NCI-H2081 (cell line): ENCODE measurements at places on chromosomes 2 and 18.
A peak's percentile ranks its signal among the peaks of the same experiment; 100 is the strongest.

- no peak for DNase-seq
Measured at GRCh38 chr18:49250816-49251388, 209.5 kb downstream of the DYM start.

- no peak for DNase-seq
Measured at GRCh38 chr18:11842562-11842961, 8.7 kb upstream of the CHMP1B start.

DNA sequence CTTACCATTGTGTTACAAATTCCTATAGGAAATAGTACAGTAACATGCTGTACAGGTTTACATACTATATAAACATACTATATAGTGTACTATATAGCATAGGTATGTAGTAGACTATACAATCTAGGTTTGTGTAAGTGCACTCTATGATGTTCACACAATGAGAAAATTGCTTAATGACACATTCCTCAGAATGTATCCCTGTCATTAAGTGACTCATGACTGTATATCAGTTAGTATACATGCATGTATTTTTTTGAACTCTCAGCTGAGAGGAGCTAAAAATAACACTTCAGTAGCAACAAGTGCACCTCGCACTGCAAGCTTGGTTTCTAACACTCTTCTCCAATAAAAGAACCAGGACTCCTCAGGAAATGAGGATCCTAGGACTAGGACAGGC, 19.5 kb upstream of the ASXL3 start:
- no peak for DNase-seq

DNA sequence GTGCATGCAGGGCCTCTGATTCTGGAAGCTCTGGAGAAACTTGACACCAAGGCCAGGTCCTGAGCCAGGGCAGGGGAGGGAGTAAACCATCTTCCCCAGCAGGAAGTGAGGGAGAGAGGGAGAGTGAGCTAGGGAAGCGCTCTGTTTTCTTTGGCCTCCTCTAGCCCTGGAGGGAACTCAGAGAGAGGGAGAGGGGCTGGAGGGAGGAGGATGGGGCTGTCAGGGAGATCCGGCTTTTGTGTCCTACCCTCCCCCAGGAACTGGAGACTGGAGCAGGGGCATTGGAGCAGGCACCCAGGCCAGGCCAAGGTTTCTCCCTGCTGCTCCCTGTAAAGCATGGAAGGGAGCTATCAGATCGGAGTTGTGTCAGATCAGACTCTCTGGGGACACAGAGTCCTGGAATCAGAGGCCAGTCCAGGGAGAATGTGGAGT, 22.7 kb upstream of the PKDCC start:
- DNase-seq = no peak

GRCh38 chr2:26298638-26299393, 47.1 kb upstream of the SELENOI start:
- no peak for DNase-seq

- DNase-seq = no peak
Measured at GRCh38 chr2:234495251-234496054, 1.4 kb downstream of the ARL4C start.

DNA sequence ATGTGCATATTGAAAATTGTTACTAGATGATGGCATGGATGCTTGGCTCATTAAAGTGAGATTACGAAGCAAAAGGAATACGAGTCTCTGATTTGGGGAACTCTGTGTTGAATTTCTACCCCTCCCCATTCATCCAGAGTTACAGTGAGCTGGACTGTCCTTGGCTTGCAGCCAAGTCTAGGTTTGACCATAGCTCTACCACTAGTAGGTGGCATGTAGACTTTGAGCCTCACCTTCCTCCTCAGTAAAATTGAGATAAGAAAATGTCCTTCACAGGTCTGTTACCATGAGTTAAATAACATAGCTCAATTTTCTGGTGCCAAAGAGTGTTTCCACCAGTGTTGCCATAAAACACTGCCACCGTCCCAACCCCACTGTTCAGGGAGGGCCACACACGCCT, 727.6 kb upstream of the ID2 start:
- DNase-seq = no peak

GRCh38 chr18:6280211-6280743, 134.4 kb downstream of the L3MBTL4 start:
- DNase-seq = no peak

- DNase-seq = no peak
Measured at GRCh38 chr2:36708041-36708741, 11.7 kb downstream of the VIT start.

DNA sequence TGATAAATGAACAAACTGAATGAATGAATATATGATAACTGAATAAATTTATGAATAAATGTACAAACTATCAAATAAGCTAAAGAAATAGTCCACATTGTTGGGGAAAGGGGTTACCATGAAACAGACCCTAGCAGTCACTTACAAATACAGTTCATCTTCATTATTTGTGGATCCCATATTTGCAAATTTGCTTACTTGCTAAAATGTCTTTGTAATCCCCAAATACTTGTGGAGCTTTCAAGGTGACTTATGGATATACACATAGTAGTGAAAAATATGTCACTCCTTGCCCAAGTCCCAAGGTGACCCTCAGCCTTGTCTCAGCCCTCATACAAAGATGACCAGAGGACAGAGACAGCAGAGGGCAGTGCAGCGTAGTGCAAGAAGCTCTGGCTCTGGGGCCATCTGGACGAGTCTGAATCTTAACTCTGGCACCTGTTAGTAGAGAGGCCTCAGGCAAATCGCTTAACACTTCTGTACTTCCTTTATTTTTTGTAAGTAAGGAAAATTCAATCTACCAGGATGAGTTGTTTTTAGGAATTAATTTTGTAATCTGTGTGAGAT, 3.1 kb downstream of the PAIP2B start:
- peak; percentile 49 for DNase-seq

- no peak for DNase-seq
Measured at GRCh38 chr2:25204190-25204838, 35.9 kb upstream of the POMC start.

- DNase-seq = no peak
Measured at GRCh38 chr2:9317559-9317958, 105.8 kb downstream of the ITGB1BP1 start.

- no peak for DNase-seq
Measured at GRCh38 chr18:59696311-59697235, 650 bp downstream of the CCBE1 start.

DNA sequence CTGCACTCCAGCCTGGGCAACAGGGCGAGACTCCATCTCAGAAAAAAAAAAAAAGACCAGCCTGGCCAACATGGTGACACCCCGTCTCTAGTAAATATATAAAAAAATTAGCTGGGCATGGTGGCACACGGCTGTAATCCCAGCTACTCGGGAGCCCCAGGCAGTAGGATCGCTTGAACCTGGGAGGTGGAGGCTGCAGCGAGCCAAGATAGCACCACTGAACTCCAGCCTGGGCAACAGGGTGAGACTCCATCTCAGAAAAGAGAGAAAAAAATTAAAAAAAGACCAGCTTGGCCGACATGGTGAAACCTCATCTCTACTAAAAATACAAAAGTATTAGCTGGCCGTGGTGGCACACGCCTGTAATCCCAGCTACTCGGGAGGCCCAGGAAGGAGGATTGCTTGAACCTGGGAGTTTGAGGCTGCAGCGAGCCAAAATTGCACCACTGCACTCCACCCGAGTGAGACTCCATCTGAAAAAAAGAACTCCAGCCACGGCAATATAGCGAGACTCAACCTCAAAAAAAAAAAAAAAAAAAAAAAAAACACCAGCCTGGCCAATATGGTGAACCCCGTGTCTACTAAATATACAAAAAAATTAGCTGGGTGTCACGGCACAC, 346.1 kb upstream of the PLGLB2 start:
- DNase-seq = no peak

GRCh38 chr2:237279012-237279768, 134.8 kb downstream of the COL6A3 start:
- DNase-seq = no peak

- no peak for DNase-seq
Measured at GRCh38 chr2:150466741-150467620, 20.5 kb downstream of the RND3 start.

GRCh38 chr2:1742681-1743395, 1.5 kb downstream of the PXDN start:
- peak; percentile 76 for DNase-seq

DNA sequence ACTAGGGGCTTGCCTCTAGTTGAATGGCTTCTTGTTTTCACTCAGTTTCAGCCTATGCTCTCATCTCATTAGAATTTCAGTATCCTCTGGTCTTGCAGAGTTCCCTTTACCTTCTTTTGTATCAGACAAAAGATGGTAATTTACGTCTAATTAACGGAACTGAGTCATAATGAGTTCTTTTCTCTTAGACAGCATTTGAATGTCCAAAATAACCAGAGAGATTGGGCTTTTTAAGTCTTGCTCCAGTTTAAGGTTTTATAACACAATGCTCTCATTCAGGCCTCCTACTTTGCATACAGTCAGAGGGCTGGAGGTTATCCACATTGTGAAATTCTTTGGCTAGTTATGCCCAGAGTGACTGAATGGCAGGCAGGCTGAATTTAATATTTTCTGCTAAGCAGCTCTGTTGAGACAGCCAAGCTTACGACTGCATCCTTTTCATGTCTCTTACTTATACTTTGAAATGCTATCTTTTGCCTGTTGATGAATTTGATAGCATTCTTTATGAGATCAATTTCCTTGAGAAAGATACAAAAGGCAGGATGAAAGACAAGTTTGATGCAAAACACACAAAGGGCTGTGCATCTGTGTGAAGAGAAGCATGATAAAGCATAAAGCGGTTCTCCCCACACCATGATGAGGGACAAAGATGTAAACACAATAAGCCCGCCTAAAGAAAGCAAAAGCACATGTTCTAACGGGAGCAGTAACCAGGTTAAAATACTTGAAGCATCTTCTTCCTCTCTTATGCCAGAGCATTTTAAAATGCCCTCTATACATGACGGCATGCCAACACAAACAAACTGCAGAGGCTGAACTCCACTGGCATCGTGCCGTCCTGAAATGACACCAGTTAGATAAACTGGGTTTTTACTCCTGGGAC, 90.0 kb downstream of the CDH2 start:
- DNase-seq = no peak

DNA sequence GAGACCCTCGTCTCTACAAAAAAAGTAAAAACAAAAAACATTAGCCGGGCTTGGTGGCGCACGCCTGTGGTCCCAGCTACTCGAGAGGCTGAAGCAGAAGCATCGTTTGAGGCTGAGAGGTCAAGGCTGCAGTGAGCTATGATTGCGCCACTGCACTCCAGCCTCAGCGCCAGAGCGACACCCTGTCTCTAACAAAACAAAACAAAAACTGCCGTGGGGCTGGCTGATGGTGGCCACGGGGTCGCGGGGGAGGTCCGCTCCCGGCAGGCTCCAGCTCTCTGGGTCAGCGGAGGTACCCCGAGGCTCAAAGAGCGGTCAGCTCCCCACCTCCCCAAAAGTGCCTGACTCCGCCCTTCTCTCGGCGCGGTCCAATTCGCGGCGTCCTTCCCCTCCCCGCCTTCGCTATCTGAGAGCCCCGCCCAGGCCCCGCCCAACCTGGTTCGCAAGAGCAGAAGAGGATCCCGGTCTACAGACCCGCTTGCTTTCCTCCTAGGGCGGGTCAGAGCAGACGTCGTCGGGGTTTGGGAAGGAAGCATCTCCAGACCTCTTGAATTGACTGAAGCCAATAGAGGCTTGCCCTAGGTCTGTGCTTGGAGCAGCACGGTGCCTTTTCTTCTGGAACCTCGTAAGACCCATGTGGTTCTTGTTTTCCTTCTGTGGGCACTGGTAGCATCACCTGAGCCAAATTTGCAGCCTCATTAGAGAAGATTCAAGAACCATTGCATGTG, 7.8 kb downstream of the RAX start:
- DNase-seq = peak; percentile 64

DNA sequence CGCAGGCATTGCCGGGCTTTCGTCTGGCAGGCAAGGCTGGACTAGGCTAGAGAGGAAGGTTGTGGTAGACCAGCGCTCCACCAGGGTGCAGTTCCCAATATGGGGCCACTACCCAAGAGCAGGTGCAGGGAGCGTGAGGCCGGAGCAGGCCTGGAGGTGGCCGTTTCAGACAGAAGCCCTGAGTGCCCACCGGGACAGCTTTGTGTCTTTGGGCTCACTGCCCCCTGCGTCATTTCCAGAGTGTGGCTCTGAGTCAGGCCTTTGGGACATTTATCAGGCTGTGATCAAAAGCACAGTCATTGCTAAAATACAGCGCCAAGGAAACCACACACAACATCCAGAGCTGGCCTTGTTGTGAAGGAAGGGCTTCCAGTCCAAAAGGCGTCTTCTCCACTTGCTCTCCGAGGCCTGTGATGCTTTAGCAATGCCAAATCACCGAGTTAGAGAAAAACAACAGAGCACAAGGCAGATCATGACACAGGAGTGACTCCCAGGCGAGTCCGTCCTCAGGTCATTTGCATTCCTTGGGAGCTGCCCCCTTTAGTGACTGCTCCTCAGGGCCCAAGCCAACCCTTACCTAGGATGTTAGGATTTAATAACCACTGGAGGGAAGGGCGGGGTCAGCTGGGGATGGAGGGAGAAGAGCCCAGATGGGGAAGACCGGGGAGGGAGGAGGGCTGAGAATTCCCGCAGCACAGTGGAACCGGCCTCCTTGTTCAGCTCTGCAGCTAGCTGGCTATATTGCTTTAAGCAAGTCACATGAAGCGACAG, 42.3 kb downstream of the RFX8 start:
- DNase-seq = no peak

GRCh38 chr18:28816155-28816554, 639.2 kb upstream of the CDH2 start:
- no peak for DNase-seq

- no peak for DNase-seq
Measured at GRCh38 chr18:77547757-77548156, 298.1 kb downstream of the GALR1 start.

- DNase-seq = no peak
Measured at GRCh38 chr2:37912056-37912455, 13.0 kb upstream of the RMDN2 start.

DNA sequence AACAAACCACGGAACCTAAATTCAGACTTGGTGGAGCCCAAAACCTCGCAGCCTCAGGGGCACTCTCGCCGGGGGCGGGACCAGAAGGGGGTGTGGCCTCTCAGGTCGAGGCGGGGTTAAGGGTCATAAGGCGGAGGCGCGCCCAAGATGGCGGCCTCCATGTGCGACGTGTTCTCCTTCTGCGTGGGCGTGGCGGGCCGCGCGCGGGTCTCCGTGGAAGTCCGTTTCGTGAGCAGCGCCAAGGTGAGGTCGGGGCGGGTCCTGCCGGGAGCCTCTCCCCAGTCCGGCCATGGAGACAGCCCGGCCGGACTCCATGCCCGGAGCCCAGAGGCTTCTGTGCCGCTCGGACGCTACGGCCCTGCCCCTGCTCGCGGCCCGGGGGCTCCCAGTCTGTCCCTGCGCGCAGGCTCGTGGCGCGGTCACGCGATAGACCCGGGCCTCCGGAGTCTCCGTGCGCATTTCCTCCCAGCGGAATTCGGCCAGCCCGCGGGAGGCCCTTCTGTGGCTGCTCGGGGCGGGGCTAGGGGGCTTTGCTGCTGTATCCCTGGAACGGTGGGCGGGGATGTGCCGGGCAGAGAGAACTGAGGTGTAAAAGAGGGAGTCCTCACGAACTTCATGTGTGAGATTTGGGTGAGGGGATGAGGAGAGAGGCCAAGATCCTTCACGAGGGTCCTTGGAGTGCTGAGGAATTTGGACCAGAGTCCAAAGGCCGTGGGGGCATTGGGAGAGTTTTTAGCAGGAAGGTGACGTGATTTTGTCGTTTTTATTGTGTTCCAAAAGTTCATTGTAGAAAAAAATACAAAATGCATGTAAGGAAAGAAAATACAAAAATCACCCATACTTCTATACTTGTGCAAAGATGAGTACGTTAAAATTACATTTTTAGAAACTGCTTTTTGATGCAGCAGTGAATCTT, at the start of gene SMYD5:
SMYD5 (plus strand) TSS at position 126 of the 916 bp plus-strand sequence; CDS start at position 148, 22 bp downstream.
- DNase-seq = peak; percentile 84
